ENCODE measurements at places on chromosomes 6 and 20.

GRCh38 chr6:94845742-94846141 lies 731.6 kb upstream of the MANEA start:
- no peak for DNase-seq

- no peak for DNase-seq
Observed at GRCh38 chr6:126531840-126532239, 191.9 kb downstream of the CENPW start.

DNA sequence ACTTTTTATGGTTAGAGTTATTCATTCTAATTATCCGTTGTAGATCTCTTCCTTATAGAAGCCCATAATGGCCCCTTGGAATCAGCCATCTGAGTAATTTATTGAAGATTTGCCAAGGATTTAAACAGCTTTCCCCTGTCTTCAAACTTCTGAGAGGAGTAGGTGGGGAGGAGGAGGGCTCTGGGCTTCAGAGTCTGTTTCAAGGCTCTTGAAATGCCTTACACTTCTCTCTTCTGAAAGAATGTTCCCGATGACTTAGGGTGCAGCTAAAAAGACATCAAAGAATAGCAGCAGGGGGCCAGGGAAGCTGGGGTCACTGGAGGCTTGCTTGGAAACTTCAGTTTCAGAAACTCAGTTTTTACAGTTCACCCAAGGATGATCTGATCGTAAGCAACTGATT lies 165.3 kb downstream of the ZDHHC14 start:
- no peak for DNase-seq

- DNase-seq: no peak
Observed at GRCh38 chr6:139655783-139656705, 281.6 kb upstream of the CITED2 start.

DNA sequence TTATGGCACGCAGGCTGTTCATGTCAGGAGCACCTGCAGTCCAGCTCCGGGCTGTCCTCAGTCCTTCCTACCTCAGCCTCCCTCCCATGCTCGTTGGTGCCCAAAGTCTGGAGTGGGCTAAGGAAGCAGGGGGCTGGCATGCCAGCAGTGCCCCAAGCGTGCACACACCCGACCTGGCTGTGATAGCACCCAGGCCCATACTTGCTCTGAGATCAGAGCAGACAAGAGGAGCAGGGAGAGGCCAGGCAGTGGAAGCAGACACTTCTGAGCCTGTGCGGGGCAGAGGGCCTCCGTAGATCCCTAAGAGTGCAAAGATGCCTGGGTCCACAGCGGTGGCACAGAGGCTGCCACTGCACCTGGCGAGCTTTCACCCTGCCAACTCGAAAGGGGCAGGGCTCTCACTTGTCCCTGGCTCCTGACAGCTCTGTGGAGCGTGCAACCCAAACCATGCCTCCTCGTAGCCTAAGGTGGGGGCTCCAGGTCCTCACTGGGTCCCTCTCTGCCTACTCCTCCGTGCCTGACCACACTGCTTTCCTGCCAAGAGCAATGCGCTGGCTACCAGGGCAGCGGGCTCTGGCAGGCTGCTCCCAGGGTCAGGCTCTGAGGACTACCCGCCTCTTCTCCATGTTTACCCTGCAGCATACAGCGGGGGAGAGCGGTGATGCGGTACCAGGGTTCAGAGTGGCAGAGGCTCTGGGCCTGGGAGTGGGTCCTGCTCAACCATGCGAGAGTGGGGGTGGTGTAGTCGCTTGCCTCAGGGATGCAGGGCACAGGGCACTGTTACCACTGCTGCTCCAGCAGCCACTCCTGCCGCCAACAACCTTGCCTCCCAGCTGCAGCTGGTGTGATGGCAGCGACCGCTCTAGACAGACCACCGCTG lies 59.5 kb downstream of the MANEA start:
- DNase-seq: no peak

Measured in CD4-positive, alpha-beta memory T cell (primary cell).